ENCODE measurements at places on chromosomes 6 and 20.

DNA sequence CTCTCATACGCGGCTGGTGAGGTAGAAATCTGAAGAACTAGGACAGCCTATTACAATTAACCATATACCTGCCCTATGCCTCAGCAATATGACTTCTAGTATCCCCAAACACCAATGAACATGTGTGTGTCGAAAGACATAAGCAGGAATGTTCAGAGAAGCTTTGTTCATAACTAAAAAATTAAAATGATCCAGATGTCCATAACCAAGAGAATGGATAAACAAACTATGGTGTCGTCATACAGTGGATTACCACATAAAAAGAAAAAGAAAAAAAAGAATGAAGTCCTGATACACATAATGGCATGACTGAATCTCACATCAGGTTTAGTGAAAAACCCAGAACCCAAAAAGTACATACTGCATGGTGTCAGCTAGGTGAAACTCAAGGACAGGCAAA is 73.9 kb downstream of the MDN1 start:
- no peak for DNase-seq

DNA sequence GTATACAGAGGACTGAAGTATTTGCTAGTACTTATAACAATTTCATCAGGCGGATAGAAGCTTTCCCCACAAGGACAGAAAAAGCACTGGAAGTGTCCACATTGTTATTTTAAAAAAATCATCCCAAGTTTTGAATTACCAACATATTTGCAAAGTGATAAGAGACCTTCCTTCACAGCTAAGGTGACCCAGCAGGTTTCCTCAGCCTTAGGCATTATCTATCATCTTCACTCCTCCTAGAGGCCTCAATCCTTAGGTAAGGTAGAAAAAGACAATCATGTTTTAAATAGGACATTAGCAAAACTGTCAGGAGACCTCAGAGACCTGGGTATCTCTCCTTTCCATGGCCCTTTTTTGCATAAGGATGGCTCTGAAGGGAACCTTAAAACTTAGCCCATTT is 72.5 kb upstream of the CHD6 start:
- DNase-seq, result no peak

DNA sequence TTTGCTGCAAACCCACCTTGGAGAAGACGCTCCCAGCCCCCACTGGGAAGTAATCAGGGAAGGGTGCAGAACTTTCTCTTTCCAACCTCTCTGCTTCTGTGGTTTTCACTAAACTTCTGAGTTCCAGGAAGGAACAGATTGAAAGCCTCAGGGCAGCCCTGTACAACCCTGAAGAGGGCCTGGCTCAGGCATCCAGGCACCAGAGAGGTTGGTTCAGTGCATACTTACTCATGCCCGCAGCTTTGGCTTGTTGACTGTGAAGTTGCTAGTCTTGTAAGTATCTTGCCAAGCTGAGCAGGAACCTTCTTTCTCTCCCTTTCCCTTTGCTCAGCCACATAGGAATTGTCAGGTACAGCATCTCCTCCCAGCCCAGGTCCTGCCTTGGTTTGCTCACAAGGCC is 272.2 kb upstream of the FOXQ1 start:
- no peak for DNase-seq

DNA sequence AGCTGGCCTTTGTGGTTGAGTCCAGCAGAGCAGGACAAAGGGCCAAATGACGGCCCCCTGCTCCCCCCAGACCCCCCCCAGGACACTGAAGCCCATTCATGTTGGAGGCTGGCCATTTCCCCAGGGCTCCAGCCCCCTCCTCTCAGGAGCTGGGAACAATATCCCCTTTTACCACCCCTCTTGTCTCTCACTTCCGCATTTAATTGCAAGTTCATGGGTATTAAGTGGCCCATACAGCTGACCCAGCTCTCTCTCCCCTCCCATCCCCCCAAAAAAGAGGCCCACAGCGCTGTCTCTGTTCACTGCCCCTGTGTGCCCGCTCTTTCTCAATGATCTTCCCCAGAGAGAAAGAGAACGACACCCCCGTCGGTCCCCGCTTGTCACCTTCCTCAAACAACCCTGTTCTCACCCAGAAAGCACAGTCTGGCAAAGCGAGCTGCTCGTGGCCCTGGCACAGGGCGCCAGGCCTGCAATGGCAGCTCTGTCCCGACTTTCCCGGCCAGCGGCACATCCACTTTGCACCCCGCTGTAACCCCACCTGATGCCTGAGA is 30.4 kb downstream of the PREX1 start:
- no peak for DNase-seq

DNA sequence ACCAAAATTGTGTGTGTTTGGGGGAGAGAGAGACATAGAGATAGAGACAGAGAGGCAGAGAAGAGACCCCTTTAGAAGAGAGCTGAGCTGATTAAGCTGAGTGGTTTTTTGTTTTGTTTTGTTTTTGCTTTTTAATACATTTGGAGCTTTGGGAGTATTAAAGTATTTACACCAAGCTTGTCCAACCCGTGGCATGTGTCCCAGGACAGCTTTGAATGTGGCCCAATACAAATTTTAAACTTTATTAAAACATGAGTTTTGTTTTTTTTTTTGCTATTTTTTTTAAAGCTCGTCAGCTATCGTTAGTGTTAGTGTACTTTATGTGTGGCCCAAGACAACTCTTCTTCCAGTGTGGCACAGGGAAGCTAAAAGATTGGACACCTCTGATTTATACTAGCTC is 56.0 kb downstream of the MRAP2 start:
- no peak for DNase-seq

- no peak for DNase-seq
These were observed 73.7 kb downstream of the PRND start for GRCh38 chr20:4795394-4795793.

- DNase-seq, result no peak
These were observed 14.8 kb downstream of the CDS2 start for GRCh38 chr20:5141615-5142014.

GRCh38 chr6:51314965-51315364 is 496.3 kb downstream of the TFAP2B start:
- DNase-seq, result no peak

- DNase-seq, result no peak
These were observed 19.0 kb upstream of the ADGRF4 start for GRCh38 chr6:47679322-47679906.

- DNase-seq, result no peak
These were observed 369.7 kb upstream of the FLRT3 start for GRCh38 chr20:14707026-14707680.

DNA sequence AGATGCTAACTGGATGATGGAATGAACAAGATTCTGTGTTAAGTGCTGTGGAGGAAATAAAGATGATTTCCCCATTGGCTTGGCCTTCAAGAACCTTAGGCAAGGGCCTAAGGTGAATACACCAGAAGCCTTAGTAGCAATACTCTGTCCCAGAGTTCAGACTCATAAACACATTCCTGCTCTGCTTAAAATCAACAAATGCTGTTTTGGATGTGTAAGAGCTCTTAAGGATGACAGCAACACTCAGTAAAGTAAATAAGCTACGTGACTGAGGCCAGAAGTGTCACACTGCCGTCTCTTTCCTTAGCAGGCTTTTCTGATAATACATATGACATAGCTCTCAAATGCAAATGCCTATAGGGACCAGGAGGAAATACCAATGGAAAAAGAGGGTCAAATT is 90.6 kb downstream of the EYA2 start:
- no peak for DNase-seq

DNA sequence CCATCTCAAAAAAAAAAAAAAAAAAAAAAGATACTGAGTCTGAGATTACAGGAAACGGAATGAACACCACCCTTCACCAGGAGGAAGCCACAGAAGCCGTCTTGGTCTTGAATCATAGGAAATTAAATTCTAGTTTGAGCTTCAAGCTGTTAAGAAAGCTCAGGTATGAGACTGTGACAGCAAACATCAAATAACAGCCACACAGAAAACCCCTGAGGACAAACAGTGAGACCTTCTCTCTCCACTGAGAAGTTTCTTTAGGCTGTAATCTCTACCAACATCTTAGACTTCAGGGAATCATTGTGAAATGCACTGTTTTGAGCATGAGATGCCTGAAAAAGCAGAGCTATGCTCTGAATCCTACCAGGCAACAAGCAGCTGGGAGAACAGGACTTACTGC is 30.8 kb downstream of the PDE10A start:
- no peak for DNase-seq

GRCh38 chr6:40295251-40295950 is 291.8 kb downstream of the LRFN2 start:
- no peak for DNase-seq

DNA sequence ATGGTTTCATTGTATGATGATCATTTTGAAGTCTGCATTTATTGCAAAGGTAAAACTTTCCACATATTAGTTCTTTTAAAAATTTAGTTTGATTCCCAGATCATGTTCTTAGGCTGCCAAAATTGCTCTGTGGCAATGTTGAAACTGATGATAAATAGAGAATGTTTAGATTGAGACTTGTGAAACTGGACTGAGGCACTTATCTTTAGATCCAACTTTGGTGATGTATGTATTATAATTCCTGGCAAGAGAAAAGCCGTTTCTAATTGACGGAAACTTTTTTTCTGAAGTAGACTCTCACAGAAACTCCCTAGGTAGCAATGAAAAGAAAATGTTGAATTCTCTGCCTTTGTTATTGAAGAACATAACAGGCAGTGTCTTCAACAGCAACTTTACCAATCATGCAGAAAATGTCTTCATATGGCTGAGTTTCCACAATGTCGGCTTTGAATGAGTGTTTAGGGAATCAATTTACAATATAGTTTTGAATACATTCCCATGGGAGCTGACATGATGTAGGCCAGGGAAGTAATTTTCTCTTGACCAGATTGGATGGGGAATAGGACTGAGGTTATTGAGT is 456.2 kb downstream of the CD109 start:
- no peak for DNase-seq

GRCh38 chr6:114375541-114376192 is 32.8 kb upstream of the HS3ST5 start:
- DNase-seq, result no peak

DNA sequence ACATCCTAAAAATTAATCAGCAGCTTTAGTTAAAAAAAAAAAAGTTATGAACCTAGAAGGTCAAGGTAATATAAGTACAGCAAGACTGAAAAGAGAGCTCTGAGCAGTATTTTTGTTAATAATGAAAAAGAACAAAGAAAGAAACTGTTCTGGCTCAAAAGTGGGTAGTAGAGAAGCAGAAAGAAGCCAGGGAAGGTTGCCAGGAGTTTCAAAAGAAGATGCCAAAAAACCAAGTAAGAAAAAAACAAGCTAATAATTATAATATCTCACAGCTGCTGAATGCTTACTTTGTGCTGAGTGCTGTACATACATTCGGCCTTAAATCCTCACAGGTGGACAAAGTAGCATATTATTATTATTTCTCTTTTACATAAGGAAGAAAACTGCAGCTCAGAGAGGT is 31.9 kb downstream of the NRSN1 start:
- no peak for DNase-seq

GRCh38 chr6:26552640-26553188 is 14.5 kb downstream of the HMGN4 start:
- no peak for DNase-seq

DNA sequence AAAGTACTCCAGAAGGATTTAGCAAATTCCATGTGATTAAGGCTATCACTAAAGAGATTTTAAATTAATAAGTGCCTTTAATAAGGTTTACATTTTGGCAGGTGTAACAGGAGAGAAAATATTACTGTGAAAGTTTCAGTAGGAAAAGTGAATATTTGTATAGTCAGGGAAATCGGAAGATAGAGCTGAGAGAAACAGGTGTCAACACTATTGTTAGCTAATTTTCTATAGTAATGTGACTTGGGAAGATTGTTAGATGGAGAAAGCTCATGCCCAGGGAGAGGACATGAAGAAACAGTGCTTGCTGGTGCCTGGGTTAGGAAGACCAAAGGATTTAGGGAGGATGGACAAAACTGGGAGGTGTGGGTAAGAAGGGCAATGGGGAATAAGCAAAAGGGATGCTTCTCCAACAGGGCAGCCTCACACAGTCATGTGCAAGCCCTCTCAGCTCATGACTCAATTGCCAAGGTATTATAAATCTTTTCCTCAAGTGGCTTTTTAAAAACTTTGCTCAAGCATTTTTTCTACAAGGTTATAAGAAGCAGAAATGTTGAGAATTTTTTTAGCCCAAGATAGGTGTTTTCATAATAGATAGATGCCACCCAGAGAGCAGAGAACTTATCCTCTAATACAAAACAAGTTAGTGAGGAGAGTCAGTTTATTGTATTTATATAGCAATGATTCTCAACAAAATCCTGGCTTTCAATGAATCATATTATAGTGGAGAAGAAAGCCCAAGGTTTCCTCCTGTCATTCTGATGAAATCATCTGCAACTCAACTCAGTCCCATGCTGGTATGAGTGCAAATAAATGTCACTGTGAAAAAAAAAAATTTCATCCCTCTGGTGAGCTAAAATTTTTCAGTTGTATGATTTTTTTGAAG is 325.2 kb upstream of the NT5E start:
- DNase-seq, result no peak

DNA sequence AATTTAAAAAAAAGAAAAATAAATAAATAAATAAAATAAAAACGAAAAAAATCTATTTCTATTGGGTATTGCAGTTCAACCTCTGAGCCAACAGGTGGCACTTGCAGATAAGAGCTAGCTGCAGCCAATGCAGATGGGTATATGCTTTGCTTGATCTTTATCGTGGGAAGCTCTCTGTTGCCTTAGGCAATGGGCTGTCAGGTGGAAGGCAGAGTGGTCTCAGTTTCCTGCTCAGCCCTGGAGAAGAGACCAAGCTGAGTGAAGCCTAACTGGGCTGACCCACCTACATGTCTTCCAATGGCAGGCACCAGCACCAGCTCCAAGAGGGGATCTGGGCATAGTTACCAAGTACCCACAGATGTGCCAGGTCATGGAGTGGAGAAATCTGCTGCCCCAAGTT is 95.0 kb downstream of the AK9 start:
- DNase-seq, result peak; percentile 2

DNA sequence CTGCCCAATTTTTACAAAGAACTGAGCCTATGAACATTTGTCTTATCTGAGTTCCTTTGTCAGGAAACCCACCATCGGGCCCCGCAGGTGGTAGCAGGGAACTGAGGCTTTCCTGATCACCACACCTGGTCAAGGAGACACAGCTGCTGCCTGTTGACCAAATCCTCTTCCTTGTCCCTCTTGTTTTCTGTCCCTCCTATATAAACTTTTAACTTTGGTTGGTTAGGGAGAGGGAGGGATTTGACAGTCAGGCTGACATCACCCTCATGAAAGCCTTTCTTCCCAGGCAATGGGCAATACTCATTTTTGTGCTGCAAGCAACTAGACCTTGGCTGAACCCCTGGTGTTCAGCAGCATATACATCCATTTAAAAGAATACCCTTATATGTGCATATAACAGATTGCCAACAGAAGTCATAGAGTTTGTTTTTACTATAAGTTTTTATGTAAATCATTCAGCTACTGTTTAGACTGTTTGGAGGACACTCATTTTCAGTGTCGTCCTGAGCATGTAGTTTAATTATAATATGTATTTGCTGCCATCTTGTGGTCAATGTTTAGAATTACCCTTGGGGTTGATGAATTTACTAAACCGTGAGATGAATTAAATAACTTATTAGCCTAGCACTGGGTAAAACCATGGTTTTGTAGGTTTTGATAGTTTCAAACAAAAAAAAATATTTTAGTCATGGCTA is 17.0 kb downstream of the CRISP1 start:
- DNase-seq, result no peak

GRCh38 chr20:46027245-46027853 is 1.7 kb upstream of the SLC12A5 start:
- no peak for DNase-seq

Data from activated CD8-positive, alpha-beta memory T cell treated with anti-CD3 and anti-CD28 coated beads for 48 hours (primary cell).